ENCODE measurements at places on chromosomes 5 and 9.

- no peak for DNase-seq
Measured at GRCh38 chr5:1931604-1932231, 49.0 kb upstream of the IRX4 start.

DNA sequence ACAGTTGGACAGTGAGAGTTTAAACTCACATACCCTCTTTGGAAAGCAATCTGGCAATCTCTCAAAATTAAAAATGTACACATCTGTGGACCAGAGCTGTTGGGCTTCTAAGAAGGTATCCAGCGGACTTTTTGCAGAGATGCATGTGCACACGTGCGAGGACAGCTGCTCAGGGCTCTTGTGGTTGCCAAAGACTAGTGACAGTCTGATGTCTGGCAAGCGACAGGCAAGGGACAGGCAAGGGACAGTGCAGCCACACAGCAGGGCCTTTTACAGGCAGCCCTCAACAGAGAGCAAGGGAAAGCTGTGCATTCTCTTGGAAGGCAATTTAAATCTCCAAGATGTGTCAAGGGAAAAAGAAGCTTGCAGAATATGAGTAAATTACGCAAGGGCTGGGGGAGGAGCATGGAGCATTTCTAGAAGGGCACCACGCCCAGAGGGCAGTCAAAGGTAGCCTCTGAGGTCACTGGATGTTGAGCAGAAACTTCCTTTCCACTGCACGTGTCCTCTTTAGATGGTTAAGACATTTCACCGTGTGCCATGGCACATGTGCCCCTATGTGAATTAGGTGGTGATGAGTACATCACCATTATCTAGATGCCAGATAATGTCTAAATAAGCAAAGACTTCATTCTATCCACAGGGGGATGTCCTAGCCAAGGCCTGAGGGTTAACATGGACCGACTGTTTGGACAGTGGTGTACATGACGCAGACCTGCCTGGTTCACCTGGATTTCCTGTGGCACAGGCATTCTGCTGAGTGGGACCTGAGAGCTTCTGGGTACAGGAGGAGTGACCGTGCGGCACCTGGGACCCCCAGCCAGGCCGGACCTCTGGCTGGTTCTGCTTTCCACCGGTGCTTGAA lies 9.1 kb downstream of the GFPT2 start:
- no peak for DNase-seq

DNA sequence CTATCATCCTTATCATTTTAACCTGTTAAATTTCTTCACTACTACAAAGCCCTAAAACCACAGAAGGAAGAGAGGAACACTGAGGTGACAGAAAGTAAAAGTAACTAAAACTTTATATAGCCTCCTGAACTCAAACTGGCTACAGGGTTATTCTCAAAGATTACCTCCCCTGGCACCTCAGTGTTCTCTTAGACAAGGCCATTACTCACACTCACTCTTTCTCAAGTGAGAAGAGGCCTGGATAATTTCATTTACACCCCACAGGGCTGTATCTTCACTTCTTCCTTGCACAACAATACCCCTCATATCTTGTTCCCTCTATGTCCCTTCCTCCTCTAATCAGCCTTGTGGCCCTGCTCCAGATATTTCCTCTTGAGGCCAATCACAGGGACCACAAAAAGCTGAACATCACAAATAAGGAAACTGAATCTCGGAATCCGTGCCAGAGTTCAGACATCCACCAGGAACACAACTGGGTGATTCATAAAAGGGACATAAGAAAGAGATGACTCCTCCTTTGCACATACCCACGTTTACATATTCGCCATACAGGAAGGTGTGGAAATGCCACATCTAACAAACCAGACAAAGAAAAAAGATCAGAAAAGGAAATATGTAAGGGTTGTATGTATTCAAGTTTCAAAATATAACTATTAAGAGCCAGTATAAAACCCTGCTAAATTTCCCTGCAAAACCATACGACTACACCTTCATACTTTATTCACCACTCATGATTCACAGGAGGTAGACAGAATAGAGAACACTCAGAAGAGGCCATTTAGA lies 1.7 kb upstream of the KLHL3 start:
- DNase-seq, result no peak

- no peak for DNase-seq
Measured at GRCh38 chr9:1001838-1002237, 25.4 kb downstream of the DMRT3 start.

DNA sequence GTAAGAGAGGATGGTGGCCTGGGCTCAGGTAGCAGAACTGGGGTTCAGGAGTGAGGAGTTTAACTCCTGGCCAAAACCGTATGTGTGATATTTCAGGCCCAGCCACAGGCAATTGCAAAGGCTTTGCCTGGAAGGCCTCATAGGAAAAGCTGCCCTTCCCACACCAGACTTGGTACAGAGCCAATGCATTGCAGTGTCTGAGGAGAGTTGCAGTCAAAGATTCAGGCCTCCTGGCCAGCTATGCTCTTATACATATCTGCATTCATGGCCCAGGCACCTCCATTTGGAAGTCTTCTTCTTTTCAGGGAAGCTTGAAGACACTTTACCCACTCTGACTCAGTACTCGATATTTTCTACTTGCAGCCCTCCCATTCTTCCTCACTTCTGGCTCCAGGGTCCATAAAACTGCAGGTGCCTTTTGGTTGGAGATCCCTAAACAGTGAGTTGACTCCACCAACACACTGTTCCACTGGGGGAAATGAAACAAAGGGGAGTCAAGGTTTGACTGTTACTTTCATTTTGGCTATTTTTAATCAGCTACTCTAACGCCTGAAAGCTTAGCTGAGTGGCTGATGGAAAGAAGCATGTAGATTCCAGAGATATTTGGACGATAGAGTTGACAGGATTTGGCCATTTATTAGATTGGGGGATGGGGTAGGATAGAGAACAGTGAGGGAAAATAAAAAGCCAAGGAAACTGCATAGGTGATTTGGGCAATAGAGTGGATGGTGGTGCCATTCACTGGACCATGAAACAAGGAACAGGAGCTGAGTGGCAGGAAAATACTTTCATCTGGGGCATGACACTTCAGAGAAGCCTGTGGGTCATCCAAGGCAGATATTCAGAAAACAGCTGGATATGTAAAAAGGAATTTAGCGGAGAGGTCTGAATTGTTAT lies 30.6 kb upstream of the IL33 start:
- DNase-seq, result no peak

- no peak for DNase-seq
Measured at GRCh38 chr5:61882901-61883500, 423.0 kb upstream of the KIF2A start.

DNA sequence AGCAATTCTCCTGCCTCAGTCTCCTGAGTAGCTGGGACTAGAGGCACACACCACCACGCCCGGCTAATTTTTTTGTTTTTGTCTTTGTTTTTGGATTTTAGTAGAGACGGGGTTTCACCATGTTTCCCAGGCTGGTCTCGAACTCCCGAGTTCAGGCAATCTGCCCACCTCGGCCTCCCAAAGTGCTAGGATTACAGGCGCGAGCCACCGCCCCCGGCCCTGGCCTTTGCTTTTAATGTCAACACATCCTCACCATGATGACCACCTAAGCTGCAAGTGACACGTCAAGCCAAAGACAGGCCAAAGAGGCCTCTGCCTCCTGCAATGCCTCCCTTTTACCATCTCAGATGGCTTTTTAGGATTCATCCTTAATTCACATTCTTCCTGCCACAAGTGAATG lies 121.5 kb upstream of the NR5A1 start:
- DNase-seq, result no peak

GRCh38 chr5:6752236-6752635 lies 39.0 kb downstream of the TENT4A start:
- DNase-seq, result no peak

DNA sequence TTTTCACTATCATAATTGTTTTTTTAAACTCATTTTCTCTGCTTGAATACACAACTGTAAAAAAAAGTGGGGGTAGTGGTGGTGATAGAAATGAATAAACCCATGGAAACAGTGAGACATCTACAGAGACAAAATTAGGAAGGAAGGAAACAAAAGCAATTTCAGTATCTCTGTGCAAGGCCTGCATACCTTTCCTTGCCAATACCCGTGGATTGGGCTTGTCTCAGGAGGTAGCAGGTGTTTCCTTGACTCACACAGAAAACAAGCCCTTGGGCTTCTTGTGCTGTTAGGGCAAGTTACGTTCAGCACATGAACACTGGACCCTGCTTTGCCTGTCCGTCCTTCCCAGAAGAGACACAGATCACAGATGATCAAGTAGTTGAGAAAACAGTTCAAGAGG lies 372.2 kb downstream of the ZSWIM6 start:
- DNase-seq, result no peak

DNA sequence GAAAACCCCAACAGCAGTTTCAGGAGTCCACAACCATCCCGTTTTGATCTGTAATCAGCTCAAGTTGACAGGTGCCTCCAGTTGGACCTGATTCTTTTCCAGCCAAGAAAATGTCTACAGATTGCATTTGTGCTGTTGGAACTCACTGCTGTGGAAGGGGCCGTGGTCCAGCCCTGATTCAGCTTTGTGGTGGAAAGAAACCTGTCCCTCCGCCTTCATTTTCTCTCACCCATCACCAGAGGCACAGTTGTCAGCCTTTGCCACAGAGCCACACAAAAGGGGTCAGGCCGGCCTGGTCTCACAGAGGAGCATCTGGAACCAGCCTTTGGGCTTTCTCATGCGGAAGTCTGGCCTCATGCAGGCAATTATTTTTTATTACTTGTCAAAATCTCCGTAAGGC lies 483.6 kb downstream of the GADD45G start:
- DNase-seq, result no peak

GRCh38 chr5:53211799-53212198 lies 102.2 kb upstream of the MOCS2 start:
- no peak for DNase-seq

- no peak for DNase-seq
Measured at GRCh38 chr9:109912082-109912582, 132.1 kb downstream of the PALM2AKAP2 start.

DNA sequence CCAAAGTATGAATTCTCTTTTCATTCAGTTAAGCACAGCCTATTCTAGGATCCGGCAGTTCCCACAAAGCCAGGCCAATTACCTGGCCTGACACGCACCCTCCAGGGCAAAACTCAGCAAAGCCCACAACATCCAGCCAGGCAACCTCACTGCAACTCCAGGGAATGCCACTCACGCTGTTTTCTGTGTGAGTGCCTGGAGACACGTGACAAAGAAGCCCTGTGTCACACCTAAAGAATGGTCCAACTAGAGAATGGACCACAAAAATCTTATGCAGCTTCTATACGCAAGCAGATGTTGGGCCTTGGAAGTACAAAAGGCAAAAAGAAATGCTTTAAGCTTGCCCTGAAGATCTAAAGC lies 20.2 kb downstream of the RETREG1 start:
- no peak for DNase-seq

- DNase-seq, result no peak
Measured at GRCh38 chr9:24625097-24625496, 79.4 kb upstream of the IZUMO3 start.

- no peak for DNase-seq
Measured at GRCh38 chr9:130844044-130844451, 9.0 kb downstream of the ABL1 start.

DNA sequence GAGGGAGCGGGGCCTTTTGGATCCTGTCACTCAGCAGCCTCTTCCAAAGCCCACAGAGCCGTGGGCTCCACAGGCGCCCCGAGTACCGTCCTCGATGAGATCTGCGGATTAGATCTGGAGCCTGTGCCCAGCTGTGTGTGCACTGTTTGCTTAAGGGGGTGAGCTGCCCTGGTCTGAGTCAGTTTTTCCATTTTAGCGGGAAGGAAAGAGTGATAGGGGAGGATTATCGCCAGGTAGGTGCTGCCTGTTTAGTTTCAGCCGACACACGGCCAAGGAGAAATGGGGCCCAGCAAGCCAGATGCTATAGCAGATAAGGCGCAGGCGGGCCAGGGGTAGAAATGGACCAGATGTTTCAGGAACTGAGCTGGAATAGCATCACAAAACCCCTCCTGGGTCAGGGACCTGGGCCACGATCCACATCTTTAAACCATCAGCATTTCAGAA lies 18.1 kb downstream of the COL5A1 start:
- DNase-seq, result no peak

DNA sequence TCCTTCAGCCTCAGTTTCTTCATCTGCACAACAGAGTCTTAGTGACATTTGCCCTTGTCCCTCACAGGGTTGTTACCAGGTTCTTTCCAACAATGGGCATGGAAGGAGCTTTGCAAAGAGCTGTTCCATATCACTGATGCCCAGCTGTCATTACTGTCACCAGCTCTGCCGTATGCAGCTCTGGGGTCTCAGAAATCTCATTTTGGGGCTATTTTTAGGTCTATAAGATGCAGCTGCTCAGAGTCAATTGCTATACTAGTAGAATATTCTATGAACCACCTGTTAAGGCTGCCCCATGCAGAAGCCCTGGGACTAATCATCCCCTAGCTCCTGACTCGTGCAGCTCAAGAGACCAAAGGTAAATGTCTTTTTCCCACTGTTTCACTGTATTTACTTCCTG lies 105.1 kb upstream of the TNPO1 start:
- no peak for DNase-seq

GRCh38 chr5:151345187-151345807 lies 2.1 kb downstream of the SLC36A2 start:
- no peak for DNase-seq

DNA sequence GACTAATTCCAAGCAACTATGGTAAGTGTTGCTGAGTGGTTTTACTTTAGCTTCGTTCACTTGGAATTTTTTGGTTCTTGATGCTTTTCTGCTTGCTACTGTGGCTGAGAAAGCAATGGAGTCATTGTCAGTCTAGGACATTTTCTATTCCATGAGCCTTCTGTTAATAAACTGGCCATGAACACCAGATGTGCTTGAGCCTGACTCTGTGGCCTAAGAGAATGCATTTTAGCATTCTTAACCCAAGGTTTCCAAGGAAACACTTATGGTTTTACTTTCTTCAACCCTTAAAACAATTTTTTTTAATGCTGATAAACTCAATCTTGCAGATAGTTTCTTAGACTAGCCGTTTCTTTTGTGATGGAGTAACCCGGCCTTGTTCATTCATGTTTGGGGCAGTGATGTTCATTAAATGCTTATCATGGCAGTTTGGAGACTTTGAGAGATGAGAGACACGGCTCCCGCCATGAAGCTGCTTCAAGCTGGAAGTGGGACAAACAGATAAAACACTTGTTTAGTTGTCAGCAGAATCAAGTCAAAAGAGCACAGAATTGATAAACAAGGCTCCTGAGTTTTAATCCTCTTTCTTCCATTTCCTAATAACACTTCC lies 42.4 kb downstream of the OSTF1 start:
- no peak for DNase-seq

- DNase-seq, result no peak
Measured at GRCh38 chr5:163619273-163619934, 114.0 kb downstream of the MAT2B start.

- no peak for DNase-seq
Measured at GRCh38 chr5:95708876-95709275, 22.3 kb upstream of the RHOBTB3 start.

GRCh38 chr9:90102292-90102901 lies 497.6 kb downstream of the GADD45G start:
- peak; percentile 57 for DNase-seq

DNA sequence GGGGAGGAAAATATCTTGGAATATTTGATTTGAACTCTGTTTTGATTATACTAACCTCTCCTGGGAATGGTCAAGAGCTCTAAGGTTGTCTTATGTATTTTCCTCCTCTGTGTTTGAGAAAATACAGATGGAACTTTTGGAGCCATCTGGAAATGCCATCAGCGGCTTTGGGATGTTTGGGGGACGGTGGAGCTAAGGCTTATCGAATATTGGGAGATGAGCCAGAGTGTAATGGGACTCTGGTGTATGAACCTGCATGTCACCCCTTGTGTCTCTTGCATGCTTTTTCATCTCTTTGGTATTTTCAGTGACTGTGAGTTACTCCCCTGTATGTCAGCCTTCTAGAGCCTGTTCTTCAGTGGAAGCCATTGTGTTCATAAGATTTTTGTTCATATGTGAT lies 180.0 kb upstream of the OTULINL start:
- no peak for DNase-seq

Measured in stimulated activated CD8-positive, alpha-beta memory T cell treated with anti-CD3 and anti-CD28 coated beads, Interleukin-7, amount 100 ng/mL, for 4 hours (primary cell).